ENCODE measurements at places on chromosomes 7 and 10.

DNA sequence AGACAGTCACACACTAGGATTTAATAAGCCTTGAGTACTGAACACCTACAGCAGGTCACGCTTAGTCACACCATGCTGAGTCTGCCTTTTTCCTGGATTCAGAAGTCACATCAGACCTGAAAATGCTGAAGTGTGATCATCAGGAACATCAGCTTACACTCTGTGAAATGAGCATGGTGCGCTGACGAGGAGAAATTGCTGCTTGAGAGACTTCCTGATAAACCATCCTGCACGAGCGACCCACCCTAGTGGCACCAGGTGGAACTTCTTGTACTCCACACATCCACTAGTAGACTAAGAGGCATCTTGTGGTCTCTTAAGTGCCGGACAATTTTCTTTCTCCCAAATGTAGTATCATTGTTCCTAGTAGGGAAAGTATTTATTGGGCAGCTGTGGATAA, 51.8 kb upstream of the MRLN start:
- DNase-seq, result peak; percentile 21

DNA sequence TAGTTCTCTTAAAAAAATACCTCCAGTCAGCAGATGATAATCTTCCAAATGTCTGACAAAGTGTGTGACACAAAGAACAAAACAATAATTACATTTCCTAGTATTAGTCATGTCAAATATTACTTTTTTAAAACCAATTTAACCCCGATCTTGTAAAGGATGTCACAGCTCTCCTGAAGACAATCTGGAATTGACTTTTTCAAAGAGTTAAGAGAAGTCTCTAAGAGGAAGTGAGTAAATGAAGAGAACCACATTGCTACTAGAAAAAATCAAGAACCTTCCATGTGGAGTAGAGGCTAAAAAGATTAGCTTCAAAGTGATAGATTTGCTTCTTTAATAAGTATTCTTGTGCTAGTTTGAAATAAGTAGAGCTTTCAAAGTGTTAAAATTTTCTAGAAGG, 218.2 kb upstream of the IMMP2L start:
- DNase-seq, result no peak

GRCh38 chr10:114519756-114520293, 115.5 kb upstream of the AFAP1L2 start:
- DNase-seq, result no peak

- no peak for DNase-seq
These were observed 6.5 kb downstream of the BAG3 start for GRCh38 chr10:119657725-119658124.

DNA sequence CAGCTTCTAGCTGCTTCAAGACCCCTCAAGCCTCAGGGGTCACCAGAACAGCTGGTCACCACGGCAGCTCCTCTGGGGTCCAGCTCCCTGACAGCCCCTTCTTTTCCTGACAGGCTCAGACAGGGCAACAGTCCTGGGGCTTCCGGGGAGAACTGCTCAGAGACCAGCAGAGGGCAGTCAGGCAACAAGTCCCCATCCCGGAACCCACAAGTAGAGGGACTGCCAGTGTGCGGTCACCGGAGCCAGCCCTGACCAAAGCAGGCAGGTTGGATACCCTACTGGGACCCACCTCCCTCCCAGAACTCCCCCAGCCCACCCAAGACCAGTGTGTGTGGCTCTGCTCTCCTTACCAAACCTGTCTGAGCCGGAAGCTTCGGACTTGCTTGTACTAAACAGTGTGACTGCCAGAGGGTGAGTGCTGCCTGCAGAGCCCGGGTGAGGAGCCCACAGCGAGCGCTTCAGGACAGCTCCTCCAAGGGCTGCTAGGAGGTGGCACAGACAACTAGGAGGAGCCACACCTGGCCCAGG, 40.3 kb downstream of the YKT6 start:
- peak; percentile 93 for DNase-seq

GRCh38 chr7:70763961-70764691, 367.8 kb upstream of the GALNT17 start:
- no peak for DNase-seq

DNA sequence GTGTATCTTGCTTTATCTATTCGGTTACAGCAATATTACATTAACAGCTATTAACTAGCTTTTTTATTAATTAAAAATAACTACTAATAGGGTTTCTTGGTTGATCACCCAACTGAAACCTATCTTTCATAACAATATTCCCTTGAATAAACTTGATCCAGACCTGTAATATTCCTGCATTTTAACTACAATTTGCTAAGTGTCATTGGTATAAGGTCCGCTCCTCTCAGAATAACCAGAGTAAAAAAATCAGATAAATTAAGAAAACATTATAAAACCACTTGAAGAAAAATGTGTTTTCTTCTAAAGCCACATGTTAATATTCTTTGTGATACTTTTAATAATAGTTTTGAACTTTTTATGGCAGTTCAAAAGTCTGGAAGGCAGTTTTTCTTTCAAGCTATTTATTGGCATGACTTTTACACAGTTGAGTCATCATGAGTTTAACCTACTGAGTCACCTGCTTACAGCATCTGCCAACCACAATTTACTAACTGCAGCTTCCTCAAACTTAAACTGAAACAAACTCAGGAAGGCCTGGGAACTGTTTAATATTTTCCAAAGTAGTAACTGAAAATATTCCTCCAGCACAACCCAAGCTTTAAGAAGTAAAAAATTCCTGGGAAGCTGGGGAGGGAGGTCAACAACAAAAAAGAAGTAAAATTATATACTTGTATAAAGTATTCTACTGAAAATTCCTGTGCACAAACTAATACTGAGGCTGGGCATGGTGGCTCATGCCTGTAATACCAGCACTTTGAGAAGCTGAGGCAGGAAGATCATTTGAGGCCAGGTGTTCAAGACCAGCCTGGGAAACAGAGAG, 103.2 kb downstream of the NRBF2 start:
- DNase-seq, result peak; percentile 78

GRCh38 chr10:21926949-21927348, 76.6 kb downstream of the DNAJC1 start:
- peak; percentile 55 for DNase-seq

DNA sequence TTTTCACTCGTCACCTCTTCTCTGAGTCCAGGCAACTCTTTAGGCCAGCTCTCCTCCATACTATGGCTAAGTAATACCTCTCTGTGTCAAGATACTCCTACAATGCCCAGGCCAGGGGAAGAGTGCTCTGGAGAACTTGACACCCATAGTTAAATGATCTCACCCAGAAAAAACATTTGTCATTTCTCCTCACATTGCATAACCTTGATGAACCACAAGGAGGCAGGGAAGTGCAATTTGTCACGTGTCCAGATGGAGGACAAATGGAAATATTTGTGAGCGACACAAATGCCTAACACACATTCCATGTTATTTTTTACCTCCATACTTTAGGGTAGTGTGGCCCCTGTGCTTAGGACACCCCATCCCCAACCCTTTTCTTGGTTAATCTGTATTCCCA, 78.3 kb downstream of the HTR7 start:
- DNase-seq, result peak; percentile 10

DNA sequence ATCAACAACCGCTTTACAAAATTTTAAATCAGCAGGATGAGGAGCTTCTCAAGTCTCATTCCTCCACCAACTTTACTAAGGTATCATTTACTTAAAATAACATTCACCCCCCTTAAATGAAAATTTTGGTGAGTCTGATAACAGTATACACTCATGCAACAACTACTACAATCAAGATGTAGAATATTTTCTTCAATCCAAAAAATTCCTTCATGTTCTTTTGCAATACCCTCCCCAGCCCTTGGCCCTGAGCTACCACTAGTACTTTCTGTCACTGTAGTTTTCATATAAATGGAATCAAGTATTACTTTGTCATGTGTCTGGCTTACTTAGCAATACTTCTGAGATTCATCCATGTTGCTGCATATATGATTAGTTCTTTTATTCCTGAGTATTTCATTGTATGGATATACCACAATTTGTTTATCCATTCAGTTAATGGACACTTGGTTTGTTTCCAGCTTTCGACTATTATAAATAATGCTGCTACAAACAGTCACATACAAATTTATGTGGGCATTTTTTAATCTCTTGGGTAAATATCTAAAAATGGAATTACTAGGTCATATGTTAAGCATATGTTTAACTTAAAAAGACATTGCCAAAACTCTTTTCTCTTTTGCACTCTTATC, 43.0 kb downstream of the NT5C2 start:
- DNase-seq, result no peak

- peak; percentile 87 for DNase-seq
These were observed 109.5 kb upstream of the TMEM72 start for GRCh38 chr10:44801383-44802327.

DNA sequence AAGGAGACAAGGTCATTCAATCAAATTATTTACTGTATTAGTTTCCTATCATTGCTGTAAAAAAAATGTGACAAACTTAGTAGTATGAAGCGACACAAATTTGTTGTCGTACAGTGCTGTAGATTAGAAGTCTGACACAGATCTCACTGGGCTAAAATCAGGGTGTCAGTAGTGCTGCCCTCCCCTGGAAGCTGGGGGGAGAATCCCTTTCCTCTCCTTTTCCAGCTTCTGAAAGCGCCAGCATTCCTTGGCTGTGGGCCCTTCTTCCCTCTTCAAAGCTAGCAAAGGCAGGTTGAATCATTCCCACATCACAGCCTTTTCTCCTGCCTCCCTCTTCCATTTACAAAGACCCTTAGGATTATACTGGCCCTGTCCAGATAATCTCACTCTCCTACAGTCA, 28.0 kb downstream of the VPS41 start:
- DNase-seq, result no peak

DNA sequence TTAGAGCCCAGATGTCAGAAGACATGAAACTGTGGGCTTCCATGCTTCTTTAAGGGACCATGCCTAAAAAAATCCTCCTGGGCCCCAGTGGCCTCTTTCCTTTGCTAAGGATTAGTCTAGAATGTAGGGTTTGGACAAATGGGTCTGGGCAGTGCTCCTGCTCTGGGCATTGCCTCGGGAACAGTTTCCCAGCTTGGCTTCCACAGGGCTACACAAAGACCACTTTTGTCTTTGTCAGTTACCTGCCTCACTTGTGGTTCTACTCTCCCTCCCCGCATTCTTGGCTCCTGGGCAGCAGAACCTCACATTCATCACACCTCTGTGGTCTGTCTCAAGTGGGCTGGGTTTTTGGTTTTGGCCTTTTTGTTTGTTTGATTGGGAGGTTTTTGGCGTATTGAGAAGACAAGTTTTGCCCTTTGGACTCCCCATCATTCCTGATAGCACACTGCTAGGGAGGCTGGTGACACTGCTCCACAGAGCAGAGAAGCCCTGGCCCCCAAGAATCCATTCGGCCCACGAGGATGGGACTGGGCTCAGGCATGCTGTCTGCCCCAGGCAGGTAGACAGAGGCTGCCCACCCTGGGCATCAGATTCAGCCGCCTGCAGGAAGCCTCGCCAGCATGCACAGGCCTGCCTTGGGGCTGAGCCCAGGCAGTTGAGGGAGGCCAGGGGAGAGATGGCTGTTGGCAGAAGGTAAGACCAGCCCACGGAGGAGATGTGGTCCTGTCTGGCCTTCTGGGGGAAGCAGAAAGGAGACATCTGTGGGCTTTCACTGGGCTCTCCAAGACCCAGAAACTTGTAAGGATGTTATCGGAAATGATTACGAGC, 343.7 kb downstream of the WDR11 start:
- no peak for DNase-seq

DNA sequence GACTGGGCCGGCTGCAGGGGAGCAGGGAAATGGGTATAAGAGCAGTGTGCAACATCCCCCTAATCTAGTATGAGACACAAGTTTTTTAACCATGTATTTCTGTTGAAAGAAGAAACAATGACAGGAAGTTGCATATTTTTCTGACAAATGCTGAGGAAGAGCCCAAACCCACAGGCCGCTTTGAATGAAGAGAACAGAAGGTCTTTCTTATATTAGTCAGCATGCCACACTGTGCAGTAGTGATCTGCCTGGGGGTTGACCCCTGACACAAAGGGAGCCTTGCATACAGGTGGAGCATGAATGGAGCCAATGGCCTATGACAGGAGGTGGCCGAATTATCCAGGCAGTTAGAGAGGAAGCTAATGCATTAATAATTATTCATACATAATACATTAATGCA, 518.3 kb downstream of the PLXDC2 start:
- no peak for DNase-seq

GRCh38 chr7:50463035-50463434, 12.9 kb upstream of the FIGNL1 start:
- no peak for DNase-seq

DNA sequence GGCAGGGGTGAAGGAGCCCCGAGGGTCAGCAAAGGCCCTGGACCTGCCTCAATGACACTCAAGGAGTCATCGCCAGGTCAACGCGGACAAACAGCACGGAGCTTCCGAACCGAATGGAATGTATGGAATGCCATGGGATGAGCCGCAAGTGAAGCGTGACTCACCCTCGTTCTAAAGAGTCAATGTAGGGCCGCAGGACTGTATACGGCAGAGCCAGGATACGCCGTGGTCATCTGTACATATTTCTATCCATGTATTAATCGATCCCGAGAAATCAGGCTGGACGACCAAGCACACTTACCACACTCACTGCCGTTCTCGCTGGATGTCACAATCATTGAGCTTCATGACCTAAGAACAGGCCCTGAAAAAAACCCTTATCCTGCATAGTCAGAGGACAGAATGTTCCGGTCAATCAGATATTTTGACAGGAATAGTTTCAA, 4.3 kb downstream of the SNX8 start:
- DNase-seq, result peak; percentile 96

DNA sequence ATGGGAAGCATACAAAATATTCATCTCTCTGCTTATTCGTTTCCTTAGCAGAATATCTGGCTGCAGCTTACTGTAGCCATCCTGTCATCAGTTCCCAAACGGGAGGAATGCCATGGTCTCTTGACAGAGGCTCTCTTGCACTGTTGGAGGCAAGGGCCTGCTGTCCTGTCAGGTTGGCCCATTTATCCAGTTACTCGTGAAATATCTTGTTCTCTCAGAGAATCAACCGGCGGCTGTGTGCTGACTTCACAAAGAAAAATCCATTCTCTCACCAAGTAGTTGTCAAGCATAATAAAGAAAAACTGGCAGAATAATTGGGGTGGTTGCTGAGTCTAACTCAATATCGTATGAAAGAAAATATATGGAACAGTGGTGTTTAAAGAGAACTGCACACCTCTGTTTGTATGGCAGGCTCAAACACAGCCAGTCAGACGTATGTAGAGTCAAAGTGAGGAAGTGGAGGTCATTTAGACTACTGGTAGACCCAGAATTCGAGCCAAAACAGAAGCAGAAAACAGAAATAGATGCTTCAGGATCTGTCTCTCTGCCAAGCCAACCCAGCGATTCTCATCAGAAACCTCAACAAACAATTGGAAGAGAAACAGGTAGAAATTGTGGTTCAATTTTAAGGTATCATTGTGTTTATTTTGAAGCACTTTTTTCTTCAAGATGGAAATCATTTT, 349.2 kb upstream of the PRKCQ start:
- no peak for DNase-seq

GRCh38 chr10:87510025-87510424, 5.3 kb downstream of the MINPP1 start:
- no peak for DNase-seq

DNA sequence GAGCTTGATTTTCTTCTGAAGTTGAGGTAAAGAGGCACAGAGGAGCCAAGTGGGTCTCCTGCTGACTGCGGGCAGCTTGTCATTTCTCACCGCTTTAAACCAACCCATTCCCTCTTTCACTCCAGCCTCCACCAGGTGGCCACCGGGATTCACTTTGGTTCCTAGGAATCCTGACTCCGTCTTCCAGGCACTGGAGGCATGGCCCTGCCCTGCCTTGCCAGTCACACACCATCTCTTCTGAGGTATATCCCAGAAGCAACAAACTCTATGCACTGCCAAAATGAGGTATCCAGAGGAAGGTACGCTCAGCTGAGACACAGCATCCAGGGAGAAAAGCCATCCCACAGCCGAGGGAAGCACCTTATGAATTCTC, 280.8 kb downstream of the TNS3 start:
- DNase-seq, result no peak

Data from urothelium cell line (cell line).